ENCODE measurements at places on chromosomes 1 and 21.

DNA sequence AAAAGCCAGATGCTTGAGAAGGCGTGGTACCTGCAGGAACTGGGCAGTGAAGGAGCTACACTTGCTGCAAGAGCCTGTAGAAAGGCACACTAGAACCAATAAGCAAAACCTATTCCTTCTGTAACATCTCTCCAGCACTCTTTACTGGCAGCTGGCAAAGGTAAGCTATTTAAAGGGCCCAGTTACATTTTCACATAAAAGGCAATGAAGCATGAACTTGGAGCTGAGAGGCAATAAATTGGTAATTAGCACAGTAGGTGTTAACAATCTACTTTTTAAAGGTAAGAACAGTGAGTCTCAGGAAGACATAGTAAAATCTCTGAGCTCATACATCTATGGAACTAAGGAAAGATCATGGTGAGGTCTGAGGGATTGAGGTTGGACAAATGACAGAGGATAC lies 167.1 kb upstream of the OLFM3 start:
- DNase-seq: no peak

- no peak for DNase-seq
Observed at GRCh38 chr1:210777914-210778313, 356.0 kb downstream of the KCNH1 start.

- DNase-seq: no peak
Observed at GRCh38 chr1:8698012-8698630, 119.3 kb downstream of the RERE start.

GRCh38 chr1:26785611-26786436 lies 1.9 kb upstream of the PIGV start:
- DNase-seq: peak; percentile 72

- no peak for DNase-seq
Observed at GRCh38 chr1:206802401-206802800, 30.1 kb upstream of the IL10 start.

DNA sequence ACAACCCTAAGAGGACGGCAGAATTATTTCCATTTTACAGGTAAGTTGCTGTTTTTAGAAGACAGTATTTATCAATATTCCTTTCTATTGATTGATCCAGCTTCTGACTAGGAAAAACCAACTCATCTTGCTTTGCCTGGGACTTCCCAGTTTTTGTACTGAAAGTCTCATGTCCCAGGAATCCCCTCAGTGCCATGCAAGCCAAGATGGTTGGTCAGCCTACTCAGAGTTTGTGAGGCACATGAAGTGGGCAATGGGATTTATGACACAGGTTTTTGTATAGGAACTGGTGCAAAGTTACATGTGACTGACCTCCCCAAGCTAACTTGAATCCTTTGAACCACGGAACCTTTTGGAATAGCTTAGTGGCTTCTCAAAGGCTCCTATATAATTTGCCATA lies 45.5 kb downstream of the GNG12 start:
- peak; percentile 54 for DNase-seq

- DNase-seq: no peak
Observed at GRCh38 chr21:34364921-34365320, 1.1 kb downstream of the KCNE2 start.

DNA sequence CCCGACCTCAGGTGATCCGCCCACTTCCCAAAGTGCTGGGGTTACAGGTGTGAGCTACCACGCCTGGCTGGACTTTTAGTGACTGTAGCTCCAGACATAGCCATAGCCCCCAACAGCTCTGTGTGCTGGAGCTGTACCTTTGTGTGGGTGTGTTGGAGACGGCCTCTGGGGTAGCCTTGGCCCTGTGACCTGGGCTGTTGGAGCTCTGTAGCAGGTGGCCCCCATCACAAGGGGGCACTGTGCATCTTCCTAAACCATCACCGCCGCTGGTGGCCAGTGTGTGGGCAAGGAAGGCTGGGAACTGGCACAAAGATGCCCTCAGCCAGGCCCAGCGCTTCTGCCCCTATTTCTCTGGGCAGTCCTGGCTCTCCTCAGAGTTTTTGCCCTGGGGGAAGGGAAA lies 38.4 kb upstream of the FOXO6 start:
- peak; percentile 34 for DNase-seq

DNA sequence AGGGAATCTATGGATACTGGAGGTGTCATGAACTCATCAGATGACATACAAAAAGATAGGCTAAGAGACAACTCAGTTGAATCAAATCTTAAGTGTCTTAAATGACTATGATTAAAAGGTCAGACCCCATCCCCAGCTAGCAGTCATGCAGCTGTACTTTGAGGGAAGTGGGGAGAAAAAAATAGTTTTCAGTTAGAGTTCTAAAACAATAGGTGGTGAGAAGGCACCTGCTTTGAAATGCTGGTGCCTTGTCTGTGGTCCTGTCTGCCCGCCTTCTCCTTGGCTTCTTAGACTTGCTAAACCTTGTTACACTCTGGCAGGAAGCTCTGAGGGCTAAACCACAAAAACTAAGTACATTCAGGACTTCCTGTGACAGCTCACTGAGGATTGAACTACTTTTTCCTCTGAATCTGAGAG lies 15.3 kb downstream of the CD2 start:
- DNase-seq: peak; percentile 48

GRCh38 chr1:93255222-93256079 lies 74.9 kb downstream of the CCDC18 start:
- DNase-seq: peak; percentile 76

GRCh38 chr1:202184750-202185460 lies 8.7 kb upstream of the LGR6 start:
- peak; percentile 84 for DNase-seq

DNA sequence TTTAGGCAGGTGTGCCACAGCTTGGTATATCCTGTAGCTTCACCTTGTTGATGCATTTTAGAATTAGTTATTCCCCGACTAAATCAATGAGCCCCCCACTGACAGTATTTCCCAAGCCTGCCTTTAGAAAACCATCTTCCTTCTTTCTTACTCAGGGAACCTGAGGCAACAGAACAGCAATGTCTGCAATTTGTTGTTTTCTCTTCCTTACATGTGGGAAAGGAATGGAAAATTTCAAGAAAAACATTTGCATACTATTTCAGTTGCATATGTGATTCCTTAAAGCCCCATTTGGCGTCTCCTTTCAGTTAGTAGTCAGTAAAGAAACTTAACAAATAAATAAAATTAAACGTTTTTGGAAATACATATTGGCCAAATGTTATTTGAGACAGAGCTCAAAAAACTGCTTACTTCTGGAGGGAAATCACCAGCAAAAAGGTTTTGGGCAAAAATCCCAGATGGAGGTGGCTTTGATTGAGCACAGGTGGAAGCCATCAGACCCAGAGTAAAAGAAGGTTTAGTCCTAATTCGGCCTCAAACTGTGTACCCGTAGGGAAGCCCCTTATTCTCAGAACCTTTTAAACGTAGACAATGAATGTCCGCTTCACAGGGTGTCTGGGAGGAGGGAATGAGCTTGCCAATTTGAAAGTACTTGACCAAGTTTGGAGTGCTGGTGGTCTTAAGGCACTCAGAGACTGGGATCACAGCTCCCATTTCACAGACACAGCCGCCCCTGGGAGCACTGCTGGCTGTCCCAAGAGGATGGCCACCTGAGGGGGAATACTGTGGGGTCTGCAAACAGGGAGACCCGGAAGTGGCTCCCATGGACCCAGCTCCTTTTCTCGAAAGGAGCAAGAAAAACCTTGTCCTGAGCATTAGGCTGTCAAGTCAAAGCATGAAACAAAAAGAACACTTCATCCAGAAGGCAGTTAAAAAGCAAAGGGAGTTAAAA lies 9.4 kb downstream of the LHX4 start:
- DNase-seq: no peak

GRCh38 chr1:28249013-28249865 lies 10.1 kb upstream of the SESN2 start:
- DNase-seq: peak; percentile 81

DNA sequence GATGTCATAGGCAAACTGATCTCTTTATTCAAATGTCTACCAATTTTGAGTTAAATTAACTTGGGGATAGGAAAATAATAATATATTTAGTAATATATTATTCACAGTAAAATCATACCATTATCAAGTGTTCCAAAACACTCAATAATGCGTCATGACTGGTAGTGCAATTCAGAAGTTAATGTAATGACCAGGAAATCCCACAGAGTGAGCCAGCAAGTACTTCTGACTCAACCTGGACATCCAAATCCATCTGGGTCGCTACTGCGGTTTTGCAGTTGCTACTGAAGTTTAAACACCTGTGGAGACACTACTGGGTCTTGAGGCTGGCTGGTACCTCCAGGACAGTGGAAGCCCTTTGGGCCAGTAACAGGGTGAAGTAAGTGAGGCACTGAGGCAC lies 44.8 kb downstream of the DPYD start:
- DNase-seq: no peak

DNA sequence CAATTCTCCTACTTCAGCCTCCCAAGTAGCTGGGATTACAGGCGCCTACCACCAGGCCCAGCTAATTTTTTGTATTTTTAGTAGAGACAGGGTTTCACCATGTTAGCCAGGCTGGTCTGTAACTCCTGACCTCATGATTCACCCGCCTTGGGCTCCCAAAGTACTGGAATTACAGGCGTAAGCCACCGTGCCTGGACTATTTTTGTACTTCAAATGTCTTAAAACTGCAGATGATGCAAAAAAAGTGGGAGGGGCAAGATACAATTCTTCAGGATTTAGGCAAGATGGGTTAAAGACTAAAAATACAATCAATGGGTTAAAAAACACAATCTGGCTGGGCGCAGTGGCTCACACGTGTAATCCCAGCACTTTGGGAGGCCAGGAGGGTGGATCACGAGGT lies 4.7 kb downstream of the SCAF4 start:
- DNase-seq: no peak

DNA sequence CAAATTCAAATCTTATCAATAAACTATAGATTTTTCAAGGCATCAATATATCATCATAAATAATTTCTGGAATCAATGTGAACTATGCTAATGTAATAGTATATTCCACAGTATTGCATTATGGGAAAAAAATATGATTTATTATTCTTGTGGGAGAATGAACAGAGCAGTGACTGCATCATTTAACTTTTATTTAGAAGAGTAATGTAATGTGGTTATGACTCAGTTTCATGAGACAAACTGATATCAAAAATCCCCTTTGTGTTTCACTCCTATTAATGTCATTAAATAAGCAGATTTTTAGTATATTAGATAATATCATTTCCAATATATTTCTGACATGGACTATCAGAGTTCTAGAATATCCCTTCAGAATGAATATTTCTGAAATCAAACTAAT lies 187.6 kb downstream of the LRRC40 start:
- DNase-seq: peak; percentile 28

GRCh38 chr1:175363031-175363430 lies 170.5 kb upstream of the KIAA0040 start:
- no peak for DNase-seq

- DNase-seq: no peak
Observed at GRCh38 chr1:11320153-11320936, 47.3 kb downstream of the UBIAD1 start.

DNA sequence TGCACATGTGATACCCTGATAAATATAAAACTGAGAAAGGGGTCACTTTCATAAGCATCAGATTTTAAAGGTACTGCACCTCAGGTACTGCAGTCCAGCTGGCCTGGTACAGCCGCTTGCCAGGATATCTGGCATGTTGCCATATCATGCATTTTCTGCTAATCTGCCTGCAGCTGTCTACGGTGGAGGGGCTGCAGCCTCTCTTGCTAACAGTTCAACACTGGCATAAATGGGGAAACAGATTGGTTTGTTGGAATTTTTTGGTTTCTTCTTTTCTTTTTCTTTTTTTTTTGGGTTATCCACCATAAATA lies 71.5 kb downstream of the MIS18A start:
- DNase-seq: no peak

DNA sequence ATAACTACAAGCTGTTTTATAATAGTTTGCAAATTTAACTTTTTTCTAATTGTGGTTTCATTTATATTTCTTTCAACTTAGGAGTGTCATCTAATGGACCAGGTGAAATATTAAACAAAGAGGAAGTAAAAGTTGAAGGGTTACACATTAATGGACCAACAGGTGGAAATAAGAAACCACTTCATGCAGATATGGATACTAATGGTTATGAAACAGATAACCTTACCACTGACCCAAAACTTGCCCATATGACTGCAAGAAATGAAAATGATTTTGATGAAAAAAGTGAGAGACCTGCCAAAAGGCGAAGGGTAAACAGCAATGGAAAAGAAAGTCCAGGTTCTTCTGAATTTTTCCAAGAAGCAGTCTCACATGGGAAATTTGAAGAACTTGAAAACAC lies 59.7 kb downstream of the MIER1 start:
- no peak for DNase-seq

DNA sequence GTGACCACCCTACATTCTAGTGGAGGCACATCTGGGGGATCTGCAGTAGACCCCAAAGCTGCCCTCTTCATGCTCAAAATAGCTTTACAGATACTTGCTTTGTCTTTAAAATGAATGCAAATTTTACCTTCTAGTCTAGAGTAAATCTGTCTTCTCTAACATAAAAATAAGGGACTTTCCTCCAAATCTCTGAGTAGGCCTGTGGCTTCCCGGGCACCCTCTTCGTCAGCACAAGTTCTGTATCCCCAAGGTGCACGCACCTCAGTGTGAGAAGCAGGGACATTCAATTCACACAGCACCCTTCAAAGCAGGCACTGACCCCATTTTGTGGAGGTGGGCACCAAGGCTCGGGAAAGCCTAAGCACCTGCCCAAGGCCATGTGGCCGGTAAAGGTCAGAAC lies 19.0 kb downstream of the MEF2D start:
- DNase-seq: no peak

DNA sequence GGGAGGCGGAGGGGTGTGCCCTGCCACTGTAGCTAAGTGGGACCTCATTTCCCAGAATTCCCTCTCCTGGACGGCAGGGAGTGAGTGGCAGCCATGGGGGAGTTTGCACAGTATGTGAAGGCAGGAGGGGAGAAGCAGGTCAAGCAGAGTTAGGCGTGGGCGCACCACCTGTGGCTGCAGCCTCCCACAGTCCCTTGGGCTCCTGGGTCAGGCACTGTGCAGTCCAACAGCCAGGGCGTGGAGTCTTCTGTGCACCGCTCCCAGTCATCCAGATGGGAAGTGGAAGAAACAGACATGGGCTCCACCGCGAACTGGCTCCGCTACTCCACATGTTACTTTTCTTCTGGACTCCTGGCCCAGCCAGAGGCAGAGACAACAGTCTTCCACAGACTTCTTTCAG lies 85.4 kb upstream of the TIAM1 start:
- DNase-seq: no peak

GRCh38 chr1:168466714-168467131 lies 77.1 kb downstream of the XCL2 start:
- DNase-seq: no peak

GRCh38 chr1:45473302-45473701 lies 17.7 kb downstream of the TESK2 start:
- DNase-seq: no peak
